Stimulated activated CD4-positive, alpha-beta T cell treated with anti-CD3 and anti-CD28 coated beads, Interleukin-2, amount 100 ng/mL, for 24 hours (primary cell): ENCODE measurements at places on chromosomes 13 and 19.

DNA sequence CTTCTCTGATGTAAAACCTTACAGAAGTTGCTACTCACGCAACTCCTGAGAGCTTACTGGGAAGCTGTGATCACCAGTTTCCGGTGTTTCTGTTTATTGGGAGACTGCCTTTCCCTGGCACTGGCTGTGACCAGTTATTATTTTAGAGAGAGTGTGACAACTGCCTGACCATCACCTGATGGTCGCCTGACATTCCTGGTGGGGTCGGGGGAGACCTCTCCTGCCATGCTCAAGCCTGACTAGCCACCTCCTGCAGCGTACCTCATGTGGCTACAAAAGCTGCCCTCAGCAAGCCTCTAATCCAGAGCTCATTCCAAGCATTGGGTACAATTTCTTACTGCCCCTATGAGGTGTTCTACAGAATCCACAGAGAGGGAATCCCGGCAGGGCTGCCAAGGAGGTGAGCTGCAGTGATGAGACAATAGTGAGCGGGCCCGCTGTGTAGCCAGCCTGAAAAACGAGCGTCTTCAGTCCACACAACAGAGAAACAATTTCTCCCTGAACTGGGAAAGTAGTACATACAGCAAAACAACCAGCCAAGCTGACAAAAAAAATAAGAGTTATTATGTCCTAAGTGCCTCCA is 28.7 kb downstream of the GJA3 start:
- DNase-seq = peak; percentile 1

GRCh38 chr13:20387441-20387971 is 138.2 kb downstream of the CRYL1 start:
- DNase-seq = no peak

DNA sequence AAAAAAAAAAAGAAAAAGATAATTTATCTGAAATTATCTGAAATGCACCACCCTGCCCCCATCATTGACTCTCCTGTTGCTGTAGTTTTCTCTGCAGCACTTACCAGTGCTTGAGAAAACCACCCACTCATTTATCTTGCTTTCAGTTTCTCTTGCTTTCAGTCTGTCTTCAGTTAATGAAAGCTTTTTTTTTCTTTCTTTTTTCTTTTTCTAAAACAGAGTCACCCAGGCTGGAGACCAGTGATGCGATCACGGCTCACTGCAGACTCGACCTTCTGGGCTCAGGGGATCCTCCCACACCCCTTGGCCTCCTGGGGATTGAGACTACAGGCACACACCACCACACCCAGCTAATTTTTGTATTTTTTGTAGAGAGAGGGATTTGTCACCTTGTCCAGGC is 4.3 kb upstream of the ACP5 start:
- peak; percentile 53 for DNase-seq

- DNase-seq = no peak
These were observed 184.6 kb downstream of the GPC6 start for GRCh38 chr13:93411186-93411680.

GRCh38 chr13:53612200-53612599 is 583.6 kb downstream of the OLFM4 start:
- no peak for DNase-seq

DNA sequence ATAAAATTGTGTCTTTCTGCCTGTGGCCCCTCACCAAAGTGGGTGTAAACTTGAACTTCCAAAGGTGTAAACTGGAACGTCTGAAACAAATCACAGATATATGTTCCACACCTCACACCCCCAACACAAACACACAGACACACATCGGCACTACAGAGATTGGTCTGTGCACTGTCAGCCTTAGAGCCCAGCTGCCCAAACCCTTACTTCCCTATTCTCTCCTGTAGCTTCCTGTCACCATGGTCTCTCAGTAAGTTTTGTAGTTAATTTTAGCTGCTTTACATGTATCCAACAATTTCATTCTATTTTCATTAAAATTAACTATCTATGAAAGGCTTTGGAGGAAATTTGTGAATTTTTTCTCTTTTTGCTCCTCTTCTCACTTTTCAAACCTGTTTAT is 5.4 kb downstream of the TM9SF2 start:
- no peak for DNase-seq

DNA sequence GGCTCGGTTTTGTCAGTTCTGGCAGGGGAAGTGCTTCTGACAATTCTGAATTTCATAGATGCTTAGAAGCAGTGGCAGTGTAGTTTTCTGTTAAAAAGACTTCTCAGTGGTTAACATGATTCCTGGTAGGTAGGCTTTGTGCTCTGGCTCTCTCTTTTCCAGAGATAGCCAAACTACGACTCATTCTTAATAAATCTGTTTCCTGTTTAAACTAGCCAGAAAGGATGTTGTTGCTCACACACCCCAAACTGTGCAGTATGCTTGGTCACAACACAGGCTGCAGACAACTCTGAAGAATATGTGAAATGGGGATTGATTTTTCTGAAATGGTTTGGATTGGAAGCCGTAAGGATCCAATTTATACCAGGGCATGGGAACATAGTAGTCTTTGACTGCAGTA is 711.5 kb downstream of the PCDH17 start:
- no peak for DNase-seq

GRCh38 chr13:48403913-48404312 is 9.0 kb downstream of the LPAR6 start:
- no peak for DNase-seq

- no peak for DNase-seq
These were observed 79.2 kb upstream of the C13orf46 start for GRCh38 chr13:114053026-114053425.

DNA sequence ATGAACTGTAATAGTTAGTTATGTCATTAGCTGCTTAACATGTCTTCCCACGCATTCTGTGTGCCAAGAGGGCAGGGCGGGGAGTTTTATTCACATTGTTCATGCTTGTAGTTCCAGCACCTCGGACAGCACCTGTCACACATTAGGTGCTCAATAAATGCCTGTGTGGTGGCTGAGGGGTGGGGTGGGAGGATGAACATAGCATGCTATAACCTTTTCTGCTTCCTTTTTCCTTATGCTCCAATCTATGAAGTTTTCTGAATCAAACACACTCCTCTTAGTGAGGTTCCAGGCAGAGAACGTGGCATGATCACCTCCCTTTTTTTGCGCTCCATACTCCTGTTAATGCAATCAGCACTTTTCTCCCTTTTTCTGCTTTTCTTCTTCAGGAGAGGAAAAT is 15.8 kb upstream of the PTPRS start:
- no peak for DNase-seq

- no peak for DNase-seq
These were observed 52.2 kb downstream of the PEPD start for GRCh38 chr19:33469171-33470039.

DNA sequence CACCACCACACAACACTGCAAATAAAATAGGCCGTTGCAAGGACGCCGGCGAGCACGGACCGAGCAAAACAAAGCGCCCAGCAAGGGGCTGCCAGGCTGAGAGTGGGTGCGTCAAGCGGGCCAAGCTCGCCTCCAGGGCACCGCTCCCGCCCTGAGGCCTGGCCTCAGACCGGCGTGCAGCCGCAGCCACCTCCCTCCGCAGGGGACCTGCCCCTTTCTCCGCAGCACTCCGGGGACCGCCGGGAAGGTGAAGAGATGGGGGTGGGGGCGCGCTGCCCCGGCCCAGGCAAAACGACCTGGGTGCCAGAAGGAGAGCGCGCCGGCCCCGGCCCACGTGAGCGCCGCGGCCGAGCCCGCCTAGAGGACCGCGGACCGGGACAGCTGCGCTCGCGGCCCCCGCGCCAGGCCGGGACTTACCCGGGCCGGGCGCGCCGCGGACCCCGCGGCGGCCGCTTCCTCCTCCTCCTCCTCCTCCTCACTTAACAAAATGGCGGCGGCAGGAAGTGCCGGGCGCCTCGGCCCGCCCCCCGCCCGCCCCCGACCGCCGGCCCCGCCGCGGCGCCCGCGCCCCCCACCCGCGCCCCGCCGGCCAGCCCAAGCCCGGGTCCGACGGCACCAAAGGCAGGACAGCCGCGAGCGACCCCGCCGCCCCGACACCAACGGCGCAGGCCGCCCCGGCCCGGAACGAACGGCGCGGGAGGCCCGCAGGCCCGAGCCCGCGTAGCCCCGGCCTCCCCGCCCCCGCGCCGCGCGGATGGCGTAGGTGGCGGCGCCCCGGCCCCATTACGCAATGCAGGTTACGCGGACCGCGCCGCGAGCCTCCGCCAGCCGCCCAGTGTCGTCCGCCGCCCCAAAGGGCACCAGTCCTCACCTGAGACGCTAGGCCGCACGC is 674 bp downstream of the BRD4 start:
- DNase-seq = peak; percentile 70

DNA sequence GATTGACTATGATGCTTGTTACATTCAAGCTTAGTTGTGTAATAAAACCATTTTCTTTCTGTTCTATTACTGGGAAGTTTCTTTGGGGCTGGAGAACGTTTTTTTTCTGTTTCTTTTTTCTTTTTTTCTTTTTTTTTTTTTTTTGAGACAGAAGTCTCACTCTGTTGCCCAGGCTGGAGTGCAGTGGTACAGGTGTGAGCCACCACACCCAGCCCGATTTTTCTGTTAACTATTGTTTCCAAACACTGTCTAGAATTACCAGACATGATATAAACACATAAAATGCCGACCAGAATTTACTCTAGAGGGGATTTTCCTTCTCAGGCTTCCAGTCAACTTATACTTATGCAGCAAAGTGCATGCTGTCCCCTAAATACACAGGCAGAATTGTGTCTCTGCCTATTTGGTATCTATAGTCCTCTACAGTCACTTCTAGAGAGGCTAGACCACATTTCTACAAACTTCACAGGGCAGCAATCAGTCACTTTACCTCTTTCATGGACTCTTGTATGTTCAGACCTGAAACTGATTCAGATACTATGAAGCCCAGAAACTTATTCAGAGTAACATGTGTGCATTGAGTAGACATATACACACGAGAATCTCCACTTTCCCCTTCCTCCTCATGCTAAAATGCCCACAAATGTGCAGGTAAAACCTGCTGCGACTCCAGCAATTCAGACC is 121.2 kb downstream of the ZNF737 start:
- DNase-seq = no peak

DNA sequence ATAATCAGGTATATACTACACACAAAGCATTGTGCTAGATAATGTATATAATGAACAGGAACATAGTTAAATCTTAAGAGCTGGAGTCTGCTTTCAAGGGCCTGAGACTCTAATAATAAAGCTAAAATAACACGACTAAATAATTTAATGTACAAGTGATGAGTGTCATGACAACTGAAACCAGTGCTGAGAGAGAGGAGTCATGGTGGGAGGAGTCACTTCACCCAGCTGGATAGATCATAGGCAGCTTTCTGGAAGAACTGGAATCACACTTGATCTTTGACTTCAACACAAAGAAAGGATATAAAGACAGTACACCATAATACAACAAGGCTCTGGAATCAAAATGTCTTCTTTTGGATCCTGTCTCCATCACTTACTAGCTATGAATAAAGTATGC is 7.1 kb downstream of the RBM26 start:
- DNase-seq = no peak

- DNase-seq = no peak
These were observed 14.0 kb downstream of the CDX2 start for GRCh38 chr13:27955014-27955591.

DNA sequence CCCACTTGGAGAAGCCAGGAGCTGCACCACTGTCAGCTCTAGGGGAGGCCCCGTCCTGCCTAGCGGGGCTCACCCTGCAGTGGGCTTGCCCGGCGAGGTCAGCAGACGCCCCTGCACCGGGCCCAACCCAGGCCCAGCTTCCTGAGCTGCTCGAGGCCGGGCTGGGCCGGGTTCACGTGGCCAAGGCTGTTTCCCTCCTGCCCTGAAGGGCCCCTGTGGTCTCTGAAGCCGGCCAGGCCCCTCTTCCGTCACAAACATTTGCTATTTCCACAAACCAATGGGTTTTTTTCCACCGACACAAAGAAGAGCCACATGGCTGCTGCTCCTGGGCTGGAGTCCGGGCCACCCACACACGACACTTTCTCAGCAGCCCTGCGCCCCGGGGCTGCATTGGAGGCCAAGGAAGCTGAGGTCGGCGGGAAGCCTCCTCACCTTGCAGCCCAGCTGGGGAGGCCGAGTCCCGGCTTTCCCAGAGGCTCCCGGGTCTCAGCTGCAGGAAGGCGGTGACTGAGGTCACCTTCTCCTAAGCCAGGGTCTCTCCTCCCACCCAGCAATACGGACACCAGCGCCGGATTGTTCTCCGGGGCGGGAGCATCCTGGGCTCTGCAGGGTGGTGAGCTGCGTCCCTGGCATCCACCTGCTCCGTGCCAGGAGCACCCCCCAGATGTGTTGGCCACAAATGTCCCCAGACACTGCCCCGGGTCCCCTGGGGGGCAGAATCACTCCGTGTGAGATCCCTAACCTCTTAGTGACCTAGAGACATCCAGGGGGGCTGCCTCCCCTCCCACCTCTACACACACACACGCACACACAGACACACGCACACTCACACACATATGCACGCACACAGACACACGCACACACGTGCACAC is 80.5 kb downstream of the GADD45B start:
- no peak for DNase-seq

DNA sequence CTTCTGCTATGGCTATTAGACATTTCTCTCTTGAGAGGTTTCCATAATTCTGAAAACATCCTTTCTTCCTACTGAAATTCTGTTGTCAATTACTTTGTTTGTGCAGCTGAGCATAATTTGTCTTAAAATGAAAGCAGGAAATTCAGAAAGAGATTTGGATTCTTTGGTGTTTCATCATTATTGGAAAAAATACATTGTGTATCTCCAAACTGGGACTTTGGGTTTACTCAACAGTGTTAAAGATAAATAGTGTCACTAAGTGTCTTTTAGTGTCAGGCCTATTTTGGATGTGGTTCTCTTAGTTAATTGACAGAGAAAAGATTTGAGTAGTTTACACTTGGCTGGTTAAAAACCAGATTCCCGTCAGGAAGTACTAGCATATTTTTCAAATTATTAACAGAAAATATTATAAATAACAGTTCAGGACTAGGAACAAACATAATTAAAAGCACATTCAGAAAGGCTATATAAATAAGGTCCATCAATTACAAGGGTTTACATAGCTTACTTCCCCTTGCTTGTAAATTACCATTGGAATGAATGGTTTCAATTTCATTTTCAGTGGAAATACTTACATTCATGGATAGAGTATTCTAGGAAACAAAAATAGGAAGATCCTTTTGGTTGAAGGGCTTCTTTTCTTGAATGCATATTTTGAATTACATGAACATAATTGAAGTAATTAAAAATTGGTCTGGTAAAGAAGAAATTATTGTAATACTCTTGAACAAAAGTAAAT is 483.1 kb downstream of the GPC6 start:
- no peak for DNase-seq

GRCh38 chr19:44549507-44549906 is 20.0 kb upstream of the CEACAM20 start:
- DNase-seq = no peak

DNA sequence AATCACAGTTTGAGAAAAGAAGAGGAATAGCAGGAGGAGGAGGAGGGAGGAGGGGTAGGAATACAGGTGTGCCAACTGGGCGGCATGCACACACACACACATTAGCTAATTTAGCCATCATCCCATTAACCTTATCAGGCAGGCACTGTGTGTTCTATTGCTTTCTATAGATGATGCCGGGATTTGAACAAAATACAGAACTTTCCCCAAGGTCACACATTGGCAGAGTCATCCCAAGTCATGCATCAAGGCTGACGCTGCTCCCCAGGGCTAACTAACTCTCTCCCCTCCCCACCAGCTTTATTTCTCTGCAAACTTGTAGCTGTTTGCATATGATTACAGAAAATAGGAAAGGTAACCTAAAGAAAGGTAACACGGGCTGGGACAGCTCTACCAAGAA is 83.0 kb downstream of the NUFIP1 start:
- DNase-seq = no peak
